Activated naive CD4-positive, alpha-beta T cell treated with Interleukin-2 at 50 U/mL for 16 hours (primary cell): ENCODE measurements at places on chromosomes 5 and 9.

- DNase-seq, result no peak
These were observed 16.1 kb downstream of the CPLX2 start for GRCh38 chr5:175887463-175887862.

GRCh38 chr9:126159430-126160060 is 167.1 kb upstream of the MVB12B start:
- DNase-seq, result no peak

- DNase-seq, result no peak
These were observed 39.6 kb downstream of the TJP2 start for GRCh38 chr9:69213647-69214046.

DNA sequence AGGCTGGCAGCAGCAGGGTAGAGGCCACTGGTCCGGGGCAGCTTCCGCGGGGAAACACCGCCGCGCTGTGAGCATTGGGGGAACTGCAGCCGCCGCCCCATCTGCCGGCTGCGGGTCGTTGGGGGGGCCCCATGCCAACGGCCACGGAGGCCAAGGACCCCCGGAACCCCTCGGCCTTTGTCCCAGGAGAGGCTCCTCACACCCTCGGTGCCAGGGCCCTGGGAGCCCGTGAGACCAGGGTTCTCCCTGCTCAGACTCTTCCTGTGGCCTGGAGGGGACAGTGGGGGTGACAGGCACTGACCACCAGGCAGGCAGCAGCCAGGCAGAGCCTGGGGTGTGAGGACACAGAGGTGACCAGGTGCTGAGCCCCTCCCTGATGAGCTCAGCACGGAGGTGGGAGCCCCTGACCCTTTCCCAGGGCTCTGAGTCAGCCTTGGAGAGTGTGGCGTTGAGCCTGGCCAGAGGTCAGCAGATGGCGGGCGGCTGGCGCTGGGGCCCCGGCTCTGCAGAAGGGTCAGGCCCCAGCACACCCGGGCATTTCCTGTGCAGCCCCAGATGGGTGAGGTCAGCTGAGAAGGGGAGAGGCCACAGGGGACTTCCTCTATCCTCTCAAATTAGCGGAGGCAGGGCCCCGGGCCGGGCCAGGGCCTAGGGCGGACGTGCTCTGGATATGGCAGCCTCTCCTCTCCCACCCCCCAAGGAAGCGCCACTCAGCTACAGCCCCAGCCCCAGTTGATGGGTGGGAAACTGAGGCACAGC is 17.9 kb upstream of the EGFL7 start:
- DNase-seq, result peak; percentile 80

- no peak for DNase-seq
These were observed 15.3 kb downstream of the GPR21 start for GRCh38 chr9:123048748-123049147.

DNA sequence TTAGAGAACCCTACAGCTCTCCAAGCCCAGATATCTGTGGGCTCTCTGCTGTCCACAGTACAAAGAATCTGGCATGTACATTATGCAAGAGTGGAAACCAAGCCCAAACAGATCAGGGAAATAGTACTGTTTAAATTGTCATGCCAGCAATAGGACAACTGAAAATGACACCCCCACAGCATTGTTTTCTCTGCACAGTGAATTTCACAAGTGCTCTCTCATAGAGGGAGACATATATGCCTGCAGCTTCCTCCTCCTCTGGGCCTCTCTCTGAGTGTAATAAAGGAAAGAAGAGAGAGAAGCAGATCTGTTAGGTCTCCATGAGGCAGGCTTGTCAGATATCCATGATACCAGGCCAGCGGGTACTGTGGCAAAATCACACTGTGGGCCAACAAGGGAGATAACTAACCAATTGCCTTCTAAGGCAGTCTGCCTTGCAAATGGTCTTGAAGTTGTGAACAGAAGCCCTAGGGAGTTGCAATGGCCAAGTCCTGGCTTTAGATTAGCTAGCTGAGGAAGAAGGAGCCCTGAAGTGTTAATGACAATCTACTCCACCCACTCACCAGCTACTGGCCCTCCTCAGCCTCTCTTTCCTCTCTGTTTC is 54.4 kb upstream of the JMY start:
- no peak for DNase-seq

DNA sequence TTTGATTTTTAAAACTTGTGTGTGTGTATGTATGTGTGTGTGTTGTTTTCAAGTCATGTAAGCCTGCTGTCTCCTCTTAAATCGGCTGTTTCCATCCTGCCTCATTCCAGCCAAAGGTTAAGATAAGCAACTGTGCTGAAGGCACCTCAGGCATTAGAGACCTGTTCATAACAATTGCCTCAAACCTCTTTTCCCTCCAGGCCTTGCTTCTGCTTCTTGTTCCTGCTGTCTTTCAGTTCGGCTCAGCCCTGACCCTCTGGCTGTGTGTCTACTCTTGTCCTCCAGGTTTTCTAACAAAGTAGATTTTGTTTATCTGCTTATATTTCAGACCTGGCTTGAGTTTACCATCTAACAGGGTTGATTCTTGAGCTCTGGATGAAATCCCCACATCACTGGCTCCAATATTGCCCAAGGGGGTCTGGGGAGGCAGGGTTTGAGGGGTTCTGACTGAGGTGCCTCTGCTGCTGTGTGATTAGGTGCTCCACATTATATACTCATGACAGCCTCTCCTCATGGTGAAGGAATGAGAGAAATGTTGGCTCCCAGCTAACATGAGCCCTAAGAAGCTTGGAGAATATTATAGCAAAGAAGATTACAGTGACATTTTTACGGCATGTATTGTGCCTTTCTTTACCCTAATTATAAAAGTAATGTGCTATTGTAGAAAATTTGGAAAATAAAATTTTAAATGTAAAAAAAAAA is 229.7 kb upstream of the PIK3R1 start:
- no peak for DNase-seq

DNA sequence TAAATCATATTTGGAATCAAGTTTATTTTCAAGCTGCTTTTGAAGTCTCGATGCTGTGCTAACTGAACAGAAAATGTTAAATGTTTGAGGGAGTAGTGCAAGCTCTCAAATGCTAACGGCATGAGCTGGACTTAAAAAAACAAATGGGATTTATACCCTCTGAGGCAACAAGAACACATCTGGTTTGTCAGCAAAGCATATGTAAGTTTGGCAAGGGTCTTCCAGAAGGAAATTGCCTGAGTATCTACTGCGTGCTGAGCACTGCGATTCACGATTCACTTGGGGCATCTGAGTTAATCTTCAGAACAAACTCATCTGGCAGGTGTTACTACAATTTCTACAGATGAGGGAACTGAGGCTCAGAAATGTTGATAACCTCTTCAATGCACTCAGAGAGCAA is 98.4 kb upstream of the C9orf72 start:
- no peak for DNase-seq

DNA sequence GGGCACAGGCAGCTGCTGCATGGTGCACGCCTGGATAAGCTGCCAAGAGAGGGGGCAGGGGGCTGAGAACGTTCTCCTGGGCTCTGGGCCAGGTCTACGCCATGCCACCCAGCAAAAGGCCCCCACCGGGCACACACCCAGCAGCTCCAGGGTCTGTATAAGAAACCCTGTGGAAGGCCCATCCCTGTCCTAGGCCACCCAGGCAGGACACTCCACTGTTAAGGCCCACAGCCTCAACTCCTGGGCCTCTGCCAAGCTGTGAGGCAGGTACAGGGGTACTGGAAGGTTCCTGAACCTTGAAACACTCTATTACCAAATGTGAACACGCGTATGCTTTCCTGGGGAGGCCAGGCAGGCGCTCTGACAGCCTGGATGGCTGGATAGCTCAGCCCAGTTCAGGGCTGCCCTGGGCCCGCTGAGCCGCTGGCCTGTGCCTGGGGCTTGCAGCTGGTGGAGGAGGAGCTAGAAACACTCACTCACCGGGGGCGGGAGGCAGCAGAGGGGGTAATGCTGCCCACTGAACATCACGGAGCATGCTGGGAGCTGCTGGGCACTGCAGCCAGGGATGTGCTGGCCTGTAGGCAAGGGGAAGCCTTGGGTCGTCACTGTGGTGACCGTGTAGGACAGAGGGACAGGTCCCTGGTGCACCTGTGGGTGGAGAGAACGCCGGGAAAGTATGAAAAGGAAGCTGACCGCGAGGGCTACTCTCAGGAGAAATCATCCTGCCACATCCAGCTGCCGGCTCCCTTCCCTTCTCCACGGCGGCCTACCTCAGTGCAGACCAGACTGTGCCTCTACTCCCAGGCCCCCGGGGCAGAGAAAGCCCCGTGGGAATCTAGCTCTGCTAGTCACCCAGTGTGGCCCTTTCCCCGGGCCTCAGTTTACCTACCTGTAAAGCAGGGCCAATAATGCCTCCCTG is 6.0 kb downstream of the RNF44 start:
- DNase-seq, result peak; percentile 42

GRCh38 chr5:154273028-154273617 is 82.6 kb downstream of the GALNT10 start:
- DNase-seq, result no peak

DNA sequence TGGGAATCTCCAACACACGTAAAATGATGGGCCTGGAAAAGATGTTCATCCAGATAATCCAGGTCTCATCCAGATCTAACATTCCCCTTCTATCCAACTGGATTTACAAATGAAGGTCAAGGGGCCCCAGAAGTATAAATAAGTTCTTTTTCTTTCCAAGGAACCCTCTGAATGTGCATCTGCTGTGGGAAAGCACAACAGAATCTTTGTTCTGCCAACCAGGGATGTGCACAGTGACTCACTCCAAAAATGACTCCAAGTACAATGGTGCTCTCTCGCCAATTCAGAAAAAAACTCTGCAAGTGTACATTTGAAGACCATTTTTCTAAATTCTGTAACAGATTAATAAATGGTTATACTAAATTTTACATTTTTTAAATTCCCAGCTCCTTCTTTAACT is 12.4 kb downstream of the RAPGEF6 start:
- DNase-seq, result no peak

DNA sequence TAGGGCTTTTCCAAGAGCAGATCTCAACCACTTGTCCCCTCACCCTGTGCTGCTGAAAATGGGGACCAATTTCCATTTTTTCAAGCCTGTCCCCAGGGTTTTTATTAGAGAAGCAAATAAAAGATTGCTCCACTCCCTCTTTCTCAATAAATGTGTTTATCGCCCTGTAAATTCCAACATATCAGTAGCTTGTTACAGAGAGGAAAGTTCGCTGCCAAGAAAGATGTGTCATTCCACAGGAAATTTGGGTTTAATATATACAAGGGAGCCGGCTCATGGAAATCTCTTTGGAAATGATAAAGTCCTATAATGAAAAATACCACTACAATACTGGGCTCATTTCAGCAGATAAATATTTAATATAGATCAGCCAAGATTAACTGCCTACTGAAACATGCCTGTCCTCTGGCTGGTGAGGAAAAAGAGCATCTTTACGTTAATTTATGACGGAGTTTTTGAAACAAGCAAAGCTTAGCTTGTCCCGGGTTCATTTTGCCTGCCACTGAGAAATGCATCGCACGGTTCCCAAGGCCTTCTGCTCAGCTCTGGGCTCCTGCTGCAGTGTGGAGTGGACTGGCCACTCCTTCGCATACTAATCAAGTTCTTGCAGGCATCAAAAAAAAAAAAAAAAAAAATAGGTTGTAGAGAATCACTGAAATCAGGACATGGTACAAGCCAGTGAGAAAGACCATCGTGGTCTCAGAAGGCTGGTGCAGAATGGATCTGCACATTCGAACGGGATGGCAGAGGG is 84.5 kb downstream of the BRINP1 start:
- DNase-seq, result no peak

GRCh38 chr5:43658509-43658908 is 55.5 kb downstream of the NNT start:
- DNase-seq, result no peak
